Stimulated activated CD8-positive, alpha-beta memory T cell treated with anti-CD3 and anti-CD28 coated beads, Interleukin-4, amount 100 ng/mL, for 48 hours (primary cell): ENCODE measurements at places on chromosomes 6 and 20.

DNA sequence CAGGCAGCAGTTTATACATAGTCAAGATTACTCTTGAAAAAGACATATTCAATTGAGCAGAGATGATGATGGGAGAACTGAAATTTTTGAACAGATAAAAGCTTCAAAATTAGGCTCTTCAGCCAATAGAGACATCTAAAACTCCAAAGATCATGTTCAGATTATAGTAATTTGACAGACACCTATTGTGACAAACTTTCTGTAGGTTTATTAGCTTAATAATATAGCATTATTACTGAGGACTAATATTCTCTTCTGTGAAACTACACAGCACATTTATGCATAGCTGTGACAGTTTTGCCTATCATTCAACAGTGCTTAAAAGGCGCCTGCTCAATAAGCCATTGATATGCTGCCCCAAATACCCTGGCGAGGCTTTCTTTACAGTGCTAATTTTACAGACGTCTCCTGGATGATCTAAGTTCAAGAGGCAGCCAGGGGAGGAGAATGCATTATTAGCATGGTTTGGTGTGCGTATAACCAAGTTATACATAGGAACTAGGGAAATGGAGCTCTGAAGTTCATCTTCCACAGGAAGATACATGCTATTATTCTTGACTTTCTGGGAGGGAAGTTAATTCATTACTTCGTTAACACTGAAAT is 21.5 kb downstream of the PLAGL1 start:
- DNase-seq, result no peak

- no peak for DNase-seq
Observed at GRCh38 chr20:23371496-23371895, 9.5 kb downstream of the GZF1 start.

GRCh38 chr6:27138406-27138805 is 109.1 kb upstream of the PRSS16 start:
- DNase-seq, result no peak

- DNase-seq, result no peak
Observed at GRCh38 chr6:51550243-51550642, 537.2 kb downstream of the PKHD1 start.

DNA sequence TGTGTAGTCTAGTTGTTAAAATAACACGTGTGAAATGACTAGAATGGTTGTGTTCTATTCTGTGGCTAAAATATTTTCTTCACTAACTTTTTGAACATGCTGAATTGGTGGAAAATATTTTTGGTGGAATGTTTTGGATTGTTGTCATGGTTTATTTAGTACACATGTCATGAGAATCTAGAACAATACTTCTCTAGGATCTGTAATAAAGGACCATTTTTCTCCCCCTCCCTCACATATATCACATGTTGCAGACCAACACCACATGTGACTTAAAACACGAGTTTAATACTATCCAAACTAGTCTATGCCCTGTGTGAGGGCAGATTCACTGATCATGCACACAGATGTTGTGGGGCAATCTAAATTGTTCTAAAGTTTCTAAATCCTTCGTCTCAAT is 29.2 kb downstream of the FIG4 start:
- no peak for DNase-seq

DNA sequence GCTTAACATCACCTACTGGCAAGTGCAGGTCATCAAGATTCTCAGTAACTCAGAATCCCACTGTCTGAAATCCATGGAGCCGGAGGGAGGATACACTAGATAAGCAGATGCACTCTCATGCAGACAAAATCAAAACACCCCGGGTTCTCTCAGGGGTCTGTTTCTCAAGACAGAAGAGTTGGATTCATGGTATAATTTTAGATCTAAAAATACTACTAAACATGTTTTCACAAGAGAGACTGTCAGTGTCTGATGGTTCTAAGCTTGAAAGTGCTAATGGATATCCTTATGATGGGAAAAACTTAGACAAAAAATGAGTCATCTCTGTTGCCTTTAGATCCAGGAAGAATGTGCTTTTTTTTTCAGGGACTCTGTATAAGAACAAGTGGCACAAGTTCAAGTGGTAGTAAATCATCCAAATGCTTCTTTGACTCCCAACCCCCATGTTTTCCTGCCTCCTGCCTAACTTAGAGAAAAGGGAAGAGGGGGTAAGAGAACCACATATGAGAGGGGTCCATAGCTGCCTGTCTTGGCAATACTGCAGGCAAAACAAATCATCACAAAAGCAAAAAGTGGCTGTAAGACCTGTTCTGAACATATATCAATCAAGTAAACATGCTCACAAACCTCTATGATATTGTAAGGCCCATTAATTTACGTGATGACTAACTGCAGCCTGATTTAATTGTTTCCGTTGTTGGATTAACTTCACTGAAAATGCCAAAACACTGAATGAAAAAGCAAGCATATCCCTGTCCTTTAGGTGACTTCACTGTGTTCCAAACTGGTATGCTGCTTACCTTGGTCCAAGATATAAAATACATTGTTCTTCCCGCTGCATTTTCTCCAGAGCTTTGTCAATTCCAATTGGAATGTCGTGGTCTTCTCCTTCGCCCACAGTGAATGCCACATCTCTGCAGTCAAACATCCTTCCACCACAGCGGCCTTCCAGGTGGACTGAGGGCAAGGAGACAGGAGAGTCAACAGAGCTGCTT is 84.0 kb upstream of the TULP1 start:
- DNase-seq, result no peak

- DNase-seq, result no peak
Observed at GRCh38 chr6:70563530-70563929, 3.2 kb upstream of the SDHAF4 start.

- no peak for DNase-seq
Observed at GRCh38 chr6:130337534-130337933, 28.3 kb upstream of the TMEM200A start.

- no peak for DNase-seq
Observed at GRCh38 chr20:54223751-54224150, 15.9 kb downstream of the PFDN4 start.

GRCh38 chr20:53284256-53284655 is 309.4 kb downstream of the ZNF217 start:
- DNase-seq, result no peak

DNA sequence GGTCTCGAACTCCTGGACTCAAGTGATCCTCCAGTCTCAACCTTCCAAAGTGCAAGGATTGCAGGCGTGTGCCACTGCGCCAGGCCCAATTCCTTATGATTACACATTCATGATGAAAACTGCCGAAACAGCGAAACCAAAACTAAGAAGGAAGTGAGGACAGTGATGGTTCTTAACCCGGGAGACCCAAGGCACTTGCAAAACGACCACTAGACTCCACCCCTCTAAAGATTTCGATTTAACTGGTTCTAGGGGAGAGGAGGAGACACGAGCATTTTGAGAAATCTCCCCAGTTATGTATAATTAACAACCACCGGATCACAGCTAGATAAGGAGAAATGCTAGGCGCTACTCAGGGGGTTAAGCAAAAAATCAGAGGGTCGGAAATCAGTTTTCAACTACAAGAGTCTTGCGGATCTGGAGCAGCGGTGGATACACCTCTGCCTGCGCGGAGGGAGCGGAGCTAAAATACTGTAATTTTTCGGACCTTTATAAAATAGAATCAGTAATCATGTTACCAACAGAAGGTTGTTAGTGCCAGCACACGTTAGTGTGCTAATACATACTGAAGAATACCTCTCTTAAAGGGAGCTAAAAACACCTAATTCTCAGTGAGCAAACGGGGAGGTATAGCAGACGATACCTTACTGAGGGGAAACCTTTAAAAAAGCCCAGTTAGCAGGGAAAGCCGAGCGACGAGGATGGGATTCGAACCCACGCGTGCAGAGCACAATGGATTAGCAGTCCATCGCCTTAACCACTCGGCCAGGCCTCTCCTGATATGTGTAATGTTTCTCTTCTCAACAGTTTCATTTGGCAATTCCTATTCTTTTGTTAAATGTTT is 60.0 kb upstream of the BTN3A2 start:
- DNase-seq, result peak; percentile 82

DNA sequence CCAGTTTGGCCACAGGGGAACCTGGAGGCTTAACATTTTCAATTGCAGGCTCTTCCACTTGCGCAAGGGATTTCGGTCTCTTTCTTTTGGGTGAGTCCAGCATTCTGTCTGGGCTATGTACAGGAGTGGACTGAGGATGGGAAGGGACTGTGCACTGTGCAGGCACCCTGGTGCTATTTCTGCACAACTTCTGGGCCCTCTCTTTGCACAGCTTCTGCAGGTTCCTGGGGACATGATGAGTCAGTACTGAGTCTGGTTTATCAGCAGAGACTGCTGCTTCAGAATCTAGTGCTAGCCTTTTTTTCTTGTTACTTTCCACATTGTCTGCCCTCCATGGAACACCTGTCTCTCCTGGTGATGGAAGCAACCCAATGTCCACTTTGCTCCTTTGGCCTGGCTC is 78.5 kb upstream of the ASF1A start:
- DNase-seq, result no peak

DNA sequence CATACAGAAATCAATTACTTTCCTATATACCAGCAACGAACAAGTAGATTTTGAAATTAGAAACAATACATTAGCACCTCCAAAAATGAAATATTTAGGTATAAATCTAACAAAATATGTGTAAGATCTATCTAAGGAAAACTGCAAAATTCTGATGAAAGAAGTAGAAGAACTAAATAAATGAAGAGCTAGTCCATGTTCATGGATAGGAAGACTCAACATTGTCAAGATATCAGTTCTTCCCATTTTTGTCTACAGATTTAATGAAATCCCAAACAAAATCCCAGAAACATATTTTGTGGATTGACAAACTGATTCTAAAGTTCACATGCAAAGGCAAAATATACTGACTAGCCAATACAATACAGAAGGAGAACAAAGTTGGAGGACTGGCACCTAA is 33.7 kb downstream of the PREP start:
- no peak for DNase-seq

- no peak for DNase-seq
Observed at GRCh38 chr6:16844183-16844582, 82.9 kb upstream of the ATXN1 start.
